ENCODE measurements at places on chromosomes 11 and 22. TPM values are rescaled to one million over a fixed set of nuclear protein-coding genes. Genes with fewer than 3 reads are reported as not detected.
A peak's percentile ranks its signal among the peaks of the same experiment; 100 is the strongest.

The RBM4B gene
- total RNA-seq = 61.3 TPM

The IRAG1 gene
- 0.32 TPM for total RNA-seq

The TYR gene
- not detected for total RNA-seq

The LRRC4C gene
- 0.57 TPM for total RNA-seq

The POLA2 gene
- 28.7 TPM for total RNA-seq

The MTFP1 gene
- 11.3 TPM for total RNA-seq

The PGA5 gene
- not detected for total RNA-seq

The DDTL gene
- 4.1 TPM for total RNA-seq

The PNPLA3 gene
- total RNA-seq = not detected

The LARGE1 gene
- 81.2 TPM for total RNA-seq

- no peak for DNase-seq
Measured at GRCh38 chr22:29756341-29756740, 10.5 kb downstream of the ZMAT5 start.

GRCh38 chr11:115390441-115390840 is 113.8 kb downstream of the CADM1 start:
- DNase-seq = no peak

- DNase-seq = no peak
Measured at GRCh38 chr11:70739811-70740487, 341.6 kb downstream of the CTTN start.

DNA sequence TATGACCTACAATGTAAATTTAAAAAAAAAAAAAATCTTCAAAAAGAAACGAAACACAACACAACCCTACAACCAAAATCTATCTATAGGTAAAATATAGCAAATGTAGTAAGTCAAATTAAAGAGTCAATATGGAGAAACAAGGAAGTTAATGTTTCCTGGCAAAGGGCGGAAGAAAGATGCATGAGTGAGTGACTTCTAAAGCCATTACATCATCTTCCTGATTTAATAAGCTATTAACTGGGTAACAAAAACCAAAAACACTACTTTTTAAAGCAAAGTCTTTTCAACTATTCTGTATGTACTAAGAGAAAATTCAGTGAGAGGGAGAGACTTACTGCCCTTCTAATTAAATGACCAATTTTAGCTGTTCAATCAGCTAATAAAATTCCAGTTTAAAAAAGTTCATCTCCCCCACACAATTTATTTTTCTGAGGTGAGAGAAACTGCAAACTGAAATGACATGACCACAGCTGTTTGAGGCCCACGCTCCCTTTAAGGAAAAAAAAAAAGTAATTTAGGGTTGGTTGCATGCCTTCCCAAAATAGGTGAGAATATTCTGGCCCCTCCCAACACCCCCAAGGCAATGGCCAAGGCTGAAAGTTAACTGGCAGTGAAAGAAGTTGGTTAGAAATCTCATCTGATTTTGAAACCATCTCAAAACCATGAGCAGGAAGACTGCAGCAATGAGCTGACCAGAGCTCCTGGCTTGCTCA is 5.9 kb downstream of the SF1 start:
- peak; percentile 67 for DNase-seq

GRCh38 chr22:45818424-45819085 is 146.9 kb downstream of the ATXN10 start:
- DNase-seq = no peak

DNA sequence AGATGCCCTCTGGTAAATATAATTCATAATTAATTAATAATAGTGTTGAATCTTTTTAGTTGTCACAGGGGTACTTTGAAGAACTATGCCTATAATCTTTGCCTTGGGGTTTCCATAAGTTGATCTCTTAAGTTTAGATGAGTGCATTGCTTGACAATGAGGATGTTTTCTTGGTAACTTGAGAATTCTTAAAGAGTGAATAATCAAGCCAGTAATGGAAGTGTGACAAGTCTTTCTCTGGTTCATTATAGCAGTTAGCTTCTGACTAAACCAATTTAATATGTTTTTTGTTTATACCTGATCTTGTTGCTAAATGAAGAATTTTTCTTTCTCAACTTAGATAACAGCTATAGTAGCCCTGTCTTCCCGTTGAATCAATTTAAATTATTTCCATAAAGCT is 46.2 kb downstream of the ATXN10 start:
- no peak for DNase-seq

- peak; percentile 16 for DNase-seq
Measured at GRCh38 chr22:25558341-25558740, 6.1 kb upstream of the GRK3 start.

DNA sequence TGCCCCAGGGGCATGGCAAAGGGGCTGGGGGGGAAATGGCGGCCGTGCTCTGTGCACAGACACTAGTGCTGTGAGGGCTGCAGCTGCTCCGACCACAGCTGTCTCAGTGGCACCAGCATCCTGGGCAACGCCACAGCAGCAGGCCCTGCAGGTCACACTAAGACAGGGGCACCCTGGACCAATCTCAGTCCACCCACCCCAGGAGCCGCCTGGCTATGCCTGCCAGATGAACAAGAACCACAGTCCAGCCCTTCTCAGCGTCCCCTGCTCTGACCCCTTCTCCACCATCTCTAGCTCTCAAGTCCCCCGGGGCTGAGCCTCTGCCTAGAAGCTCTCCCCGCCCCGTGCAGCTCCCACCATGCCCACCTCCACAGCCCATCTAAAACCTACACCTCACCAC is 16.5 kb downstream of the TUBGCP6 start:
- no peak for DNase-seq

DNA sequence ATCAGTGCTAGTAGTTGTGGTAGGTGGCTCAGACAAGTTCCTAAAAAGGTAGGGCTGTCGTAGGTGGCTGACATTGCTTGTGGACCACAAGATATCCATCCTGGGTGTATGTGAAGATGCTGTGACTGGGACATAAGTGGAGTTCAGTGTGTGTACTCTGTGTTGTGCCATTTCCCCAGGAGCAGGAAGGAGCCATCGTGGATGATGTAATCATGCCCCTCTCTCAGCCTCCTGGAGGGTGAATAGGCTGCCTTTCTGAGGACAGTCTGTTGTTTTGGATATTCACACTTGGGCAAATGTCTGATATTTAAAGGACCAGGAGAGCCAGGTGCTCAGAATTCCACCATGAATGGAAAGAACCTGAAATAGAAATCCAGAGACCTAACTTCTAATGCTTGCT is 2.7 kb downstream of the HEPHL1 start:
- no peak for DNase-seq

DNA sequence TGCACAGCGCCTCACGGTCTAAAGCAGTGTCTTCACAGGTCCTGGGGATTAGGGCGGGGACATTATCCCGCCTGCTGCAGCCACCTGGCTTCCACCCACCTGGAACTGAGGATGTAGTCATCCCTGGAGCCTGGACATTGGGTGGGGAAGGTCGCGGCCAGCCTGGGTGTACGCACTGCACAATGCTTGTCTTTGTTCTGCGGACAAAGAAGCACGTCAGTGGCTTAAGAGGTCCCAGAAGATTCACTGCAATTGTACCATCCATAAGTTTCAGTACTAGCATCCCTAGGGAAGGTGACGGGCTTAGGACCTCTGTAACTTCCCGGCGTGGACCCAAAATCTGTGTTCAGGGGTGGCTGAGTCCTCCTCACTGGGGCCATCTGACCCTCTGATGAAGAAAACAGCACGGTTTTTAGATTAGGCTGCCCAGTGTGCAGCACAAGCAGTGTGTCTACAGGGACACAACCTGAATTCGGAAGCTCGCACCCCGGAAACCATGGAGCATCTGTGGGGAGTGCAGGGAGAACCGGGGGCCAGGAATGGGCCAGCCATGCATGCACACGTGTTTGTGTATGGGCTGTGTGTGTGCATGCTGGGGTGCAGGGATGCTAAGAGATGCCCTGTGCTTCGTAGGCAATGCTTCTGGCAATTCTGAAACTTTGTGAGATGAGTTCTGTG is 342.6 kb upstream of the B3GAT1 start:
- DNase-seq = no peak

DNA sequence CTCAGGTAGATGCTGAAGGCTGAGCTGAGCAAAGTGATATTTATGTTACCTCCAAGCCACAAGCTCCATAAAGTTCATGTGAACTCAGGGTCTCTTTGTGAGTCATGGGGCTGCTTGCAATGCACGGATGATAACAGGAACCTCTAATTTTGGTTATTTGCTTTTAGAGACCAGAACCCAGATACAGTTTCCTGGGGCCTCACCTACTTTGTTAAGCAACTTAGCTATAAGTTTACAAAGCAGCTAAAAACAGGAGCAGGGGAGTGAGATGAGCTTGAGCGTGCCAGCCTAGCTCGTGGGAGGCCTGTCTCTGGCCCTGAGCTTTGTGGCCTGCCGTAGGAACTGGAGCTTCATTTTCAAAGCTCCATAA is 29.2 kb downstream of the SREBF2 start:
- peak; percentile 70 for DNase-seq

GRCh38 chr11:132307309-132308020 is 937.0 kb downstream of the NTM start:
- DNase-seq = no peak

Measured in B cell (primary cell).